WTC11 (cell line): ENCODE measurements at places on chromosomes 3 and 15. TPM values are rescaled to one million over a fixed set of nuclear protein-coding genes. Genes with fewer than 3 reads are reported as not detected.

GRCh38 chr15:91214675-91215590 is 114.9 kb downstream of the SV2B start:
- DNase-seq: peak; percentile 30

- peak; percentile 82 for DNase-seq
Measured at GRCh38 chr15:89654847-89655805, at the start of gene KIF7. TSS of gene KIF7 (minus strand) at chr15:89655467. CDS start at chr15:89652930, 2,537 bp downstream.

GRCh38 chr3:47877290-47877689 is 74.4 kb downstream of the DHX30 start:
- no peak for DNase-seq

DNA sequence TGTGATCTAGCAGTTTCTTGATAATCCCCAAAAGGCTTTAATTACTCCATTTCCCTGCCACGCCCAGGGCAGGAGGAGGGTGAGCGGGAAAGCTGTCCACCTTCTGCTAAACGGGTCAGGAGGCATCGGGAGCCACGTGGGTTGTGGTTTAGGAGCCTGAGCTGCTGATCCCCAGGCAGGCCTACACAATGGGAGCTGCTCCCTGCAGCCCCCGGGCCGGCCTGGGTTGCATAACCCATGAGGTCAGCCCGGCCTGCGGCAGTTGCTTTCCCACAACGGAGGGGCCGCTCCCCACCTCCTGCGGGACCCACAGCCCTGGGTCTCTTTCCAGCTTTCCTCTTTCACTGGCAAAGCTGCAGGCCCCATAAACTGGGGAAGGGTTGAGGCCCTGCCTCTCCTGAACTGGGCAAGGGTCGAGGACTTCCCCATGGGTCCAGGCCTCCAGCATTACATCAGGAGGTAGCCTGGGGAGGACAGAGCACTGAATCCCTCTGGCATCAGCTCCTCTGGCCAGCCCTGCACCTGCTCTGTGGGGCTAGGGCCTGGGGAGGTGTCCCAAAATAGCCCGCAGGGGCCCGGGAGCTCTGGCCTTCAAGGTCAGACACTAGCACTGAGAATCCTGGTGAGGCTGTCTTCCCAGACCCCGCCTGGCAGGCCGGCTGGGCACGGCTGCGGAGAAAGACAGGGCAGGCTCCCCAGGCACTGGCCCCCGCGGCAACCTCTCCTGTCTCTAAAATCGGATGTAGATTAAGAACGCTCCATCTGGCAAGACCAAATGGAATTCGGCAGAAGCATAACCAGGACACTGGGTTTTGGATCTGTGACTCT is 47.3 kb downstream of the ZDHHC19 start:
- DNase-seq: no peak

GRCh38 chr15:79290642-79291275 is 8.2 kb downstream of the ANKRD34C start:
- no peak for DNase-seq

DNA sequence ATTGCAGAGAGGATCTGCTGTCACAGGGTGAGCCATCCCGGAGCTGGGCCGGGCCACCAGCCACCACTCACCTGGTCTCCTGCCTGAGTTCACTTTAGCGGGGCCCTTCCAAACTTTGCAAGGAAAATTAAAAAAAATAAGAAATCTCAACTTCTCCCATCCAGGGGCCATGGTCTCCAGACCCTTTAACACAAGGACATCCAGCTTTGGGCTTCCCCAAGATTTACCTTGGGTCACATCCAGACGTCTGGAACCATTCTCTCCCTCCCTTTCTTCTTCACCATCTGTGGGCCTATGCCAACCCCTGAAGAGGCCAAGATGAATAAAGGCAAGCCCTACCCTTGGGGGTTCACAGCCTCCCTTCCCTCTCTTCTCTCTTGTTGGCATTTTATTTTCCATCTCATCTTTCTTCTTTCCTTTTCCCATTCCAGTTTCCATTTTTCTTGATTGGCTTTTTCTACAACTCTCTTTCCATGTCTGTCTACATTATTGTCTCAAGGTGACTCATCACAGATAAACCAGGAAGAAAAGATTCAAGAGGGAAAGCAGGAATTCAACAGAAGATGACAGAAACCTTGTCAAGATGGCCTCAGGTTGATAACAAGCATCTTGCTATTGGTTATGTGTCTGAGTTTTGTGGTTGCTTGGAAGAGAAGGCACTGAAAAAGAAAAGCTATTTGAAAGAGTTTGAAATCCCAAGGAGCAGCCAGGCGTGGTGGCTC is 49.5 kb downstream of the ITGA11 start:
- no peak for DNase-seq

- no peak for DNase-seq
Measured at GRCh38 chr15:59522988-59523461, 85.0 kb downstream of the FAM81A start.

GRCh38 chr3:133330065-133330464 is 69.8 kb upstream of the BFSP2 start:
- peak; percentile 45 for DNase-seq

GRCh38 chr15:80497221-80497620 is 93.0 kb downstream of the ARNT2 start:
- no peak for DNase-seq

GRCh38 chr15:85879334-85880163 is 84.8 kb upstream of the KLHL25 start:
- DNase-seq: no peak

DNA sequence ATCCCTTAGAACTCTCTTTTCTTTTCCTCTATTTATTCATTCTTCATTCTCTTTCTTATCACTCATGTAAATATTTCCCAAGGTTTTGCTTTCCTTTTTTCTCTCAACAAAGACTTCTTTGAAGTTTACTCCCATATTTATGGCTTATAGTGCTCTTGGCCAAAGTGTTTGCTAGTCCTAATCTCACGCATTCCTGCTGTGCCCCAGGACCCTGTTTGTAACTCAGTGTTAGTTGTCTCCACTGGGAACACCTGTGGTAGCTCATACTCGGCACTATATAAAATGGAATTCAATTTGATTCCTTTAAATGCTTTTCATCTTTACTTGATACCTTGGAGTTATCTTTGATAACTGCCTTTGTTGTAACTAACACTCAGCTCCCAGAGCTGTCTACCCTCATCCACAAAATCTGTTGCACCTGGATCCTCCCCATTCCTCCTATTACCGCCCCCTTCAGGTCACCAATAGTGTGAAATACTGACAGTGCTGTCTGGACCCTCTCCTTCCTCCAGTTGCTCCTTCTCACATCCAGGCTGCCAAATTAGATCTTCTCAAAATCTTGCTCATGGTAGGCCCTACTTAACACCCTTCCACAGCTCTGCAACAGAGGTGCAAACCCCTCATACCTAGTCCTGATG is 76.8 kb downstream of the TIGIT start:
- DNase-seq: peak; percentile 44

- DNase-seq: no peak
Measured at GRCh38 chr3:81443457-81443782, 318.0 kb downstream of the GBE1 start.

DNA sequence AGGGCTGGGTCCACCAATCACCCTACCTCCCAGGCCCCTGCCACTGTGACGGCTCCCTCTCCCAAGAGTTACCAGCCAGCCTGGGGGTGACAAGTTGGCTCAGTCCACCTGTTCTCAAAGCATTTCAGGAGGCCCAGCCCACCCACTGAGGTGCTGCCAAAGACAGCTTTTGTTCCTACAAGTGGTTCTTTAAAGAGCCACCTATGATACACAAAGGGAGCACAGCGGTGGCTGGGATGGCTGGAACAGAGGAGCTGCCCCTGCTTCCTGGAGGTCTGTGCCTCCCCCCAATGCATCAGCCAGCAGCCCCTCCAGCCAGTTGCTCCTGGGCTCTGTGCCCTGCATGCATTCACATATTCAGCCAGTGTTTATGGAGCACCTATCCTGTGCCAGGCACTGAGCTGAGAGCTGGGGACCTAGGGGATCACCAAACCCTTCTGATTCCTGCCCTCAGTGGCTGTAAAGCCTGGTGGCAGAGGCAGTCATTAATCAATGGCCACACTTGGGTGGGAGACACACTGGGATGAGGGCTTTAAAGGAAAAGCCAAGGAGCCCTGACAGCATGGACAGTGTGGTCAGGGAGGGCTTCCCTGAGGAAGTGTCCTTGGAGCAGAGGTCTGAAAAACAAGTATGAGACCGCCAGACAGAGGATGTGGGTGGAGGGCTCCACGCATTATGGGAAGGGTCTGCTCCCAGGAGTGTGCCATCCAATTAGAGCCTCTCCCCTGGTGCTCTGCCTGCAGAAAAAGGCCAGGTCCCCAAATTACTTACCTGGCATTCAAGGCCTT is 107.1 kb upstream of the LINGO1 start:
- DNase-seq: peak; percentile 68

DNA sequence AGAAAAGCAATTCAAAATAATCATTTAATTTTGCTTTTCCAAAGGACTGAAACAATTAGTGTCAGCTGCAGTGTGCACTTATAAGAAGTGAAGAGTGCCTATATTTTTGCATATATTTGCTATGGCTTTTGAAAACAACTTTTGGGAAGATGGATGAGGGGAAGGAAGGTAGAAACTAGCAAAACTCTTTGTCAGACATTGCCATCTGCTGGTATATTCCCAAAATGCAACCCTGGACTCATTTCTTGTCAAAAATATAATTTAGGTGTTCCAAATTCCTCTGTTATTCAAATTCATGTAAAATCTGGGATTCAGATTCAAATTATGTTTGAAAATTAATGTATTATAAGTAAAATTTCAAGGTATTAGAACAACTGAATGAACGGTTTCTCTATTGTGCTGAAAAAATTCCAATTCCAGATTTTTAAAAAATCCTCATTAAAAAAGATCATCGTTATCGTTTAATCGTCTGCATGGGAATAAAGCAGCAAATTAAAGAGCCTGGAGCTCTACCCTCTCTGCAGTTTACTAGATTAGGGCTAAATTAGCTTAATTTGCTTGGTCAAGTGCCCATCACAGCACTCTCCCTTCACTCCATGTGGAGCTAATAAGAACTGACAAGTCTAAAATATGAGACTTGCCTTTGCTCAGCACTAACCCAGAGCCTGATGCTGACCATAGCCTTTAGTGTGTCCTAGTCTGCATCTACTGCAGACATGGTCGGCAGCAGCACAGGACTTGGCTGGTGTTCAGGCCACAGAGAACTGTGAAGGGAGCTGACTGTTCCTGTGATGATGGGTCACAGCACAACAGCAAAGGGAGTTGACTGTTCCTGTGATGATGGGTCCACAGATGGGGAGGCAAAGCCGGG is 67.9 kb upstream of the MITF start:
- no peak for DNase-seq

DNA sequence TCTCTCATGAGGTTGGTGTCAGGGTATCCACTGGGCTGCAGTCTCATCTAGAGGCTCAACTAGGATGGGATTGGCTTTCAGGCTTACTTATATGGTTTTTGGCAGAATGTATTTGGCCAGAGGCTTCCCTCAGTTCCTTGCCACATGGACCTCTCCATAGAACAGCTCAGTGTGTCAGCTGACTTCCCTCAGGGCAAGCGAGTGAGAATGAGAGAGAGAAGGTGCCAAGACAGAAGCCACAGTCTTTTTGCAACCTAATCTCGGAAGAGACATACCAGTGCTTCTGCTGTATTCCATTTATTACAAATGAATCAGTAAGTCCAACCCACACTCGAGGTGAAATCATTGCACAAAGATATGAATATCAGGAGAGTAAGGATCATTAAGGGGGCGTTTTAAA is 129.2 kb downstream of the CCNL1 start:
- no peak for DNase-seq

DNA sequence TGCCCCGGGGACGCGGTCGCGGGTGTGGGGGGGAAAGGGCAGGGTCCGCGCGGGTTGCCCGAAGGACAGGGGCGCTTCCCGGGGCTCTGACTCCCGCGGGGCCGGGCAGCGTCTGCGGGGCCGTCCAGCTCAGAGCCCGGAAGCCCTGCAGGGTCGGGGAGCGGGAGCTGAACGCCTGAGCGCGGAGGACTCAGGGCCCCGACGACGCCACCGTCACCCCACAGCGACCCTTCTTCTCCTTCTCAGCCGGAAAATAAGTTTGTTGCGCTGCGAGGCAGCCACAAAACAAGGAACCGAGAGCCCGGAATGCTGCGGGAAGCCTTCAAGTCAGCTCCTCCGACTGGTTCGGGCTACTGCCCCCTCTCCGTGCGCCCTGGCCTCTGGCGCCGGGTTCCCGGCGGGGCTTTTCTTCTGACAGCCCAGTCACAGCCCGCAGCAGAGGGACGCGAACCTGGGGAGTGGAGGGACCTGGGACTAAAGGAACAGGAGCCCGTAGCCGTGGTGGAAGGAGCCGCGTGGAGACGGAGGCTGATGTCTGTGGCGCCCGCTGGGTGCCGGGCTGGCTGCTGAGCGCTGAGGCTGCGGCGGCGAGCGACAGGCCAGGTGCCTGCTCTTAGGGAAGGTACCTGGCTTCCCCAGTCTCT is 484 bp downstream of the CNTN4 start:
- no peak for DNase-seq

DNA sequence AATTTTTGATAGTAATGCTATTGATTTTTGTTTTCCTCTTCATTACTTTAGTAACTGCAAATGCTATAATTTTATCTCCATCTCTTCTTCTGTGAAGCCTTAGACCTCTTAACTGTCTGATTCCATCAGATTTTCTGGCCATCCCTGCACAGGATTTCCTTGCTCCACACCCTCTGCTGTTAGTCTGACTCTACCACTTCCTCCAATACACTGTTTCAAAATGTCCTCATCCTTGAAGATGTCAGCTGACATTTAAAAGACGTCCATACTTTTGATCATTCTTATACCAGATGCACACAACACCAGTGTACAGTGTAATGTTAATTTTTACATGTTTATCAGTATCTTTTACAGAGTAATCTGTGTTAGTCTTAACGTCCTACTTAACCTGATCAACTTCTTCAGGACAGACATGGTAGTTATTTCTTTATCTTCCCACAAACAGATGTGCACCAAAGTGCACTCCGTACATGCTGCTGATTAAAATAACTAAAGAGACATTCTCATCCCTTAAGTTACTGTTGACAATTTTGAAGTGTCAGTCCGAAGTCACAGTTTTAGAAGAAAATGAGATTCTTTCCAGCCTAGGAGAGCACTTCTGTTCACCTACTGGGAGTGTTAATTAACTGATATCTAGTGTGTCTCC is 102.4 kb upstream of the RASGRP1 start:
- no peak for DNase-seq

GRCh38 chr15:65680544-65680943 is 58.8 kb downstream of the SLC24A1 start:
- no peak for DNase-seq

DNA sequence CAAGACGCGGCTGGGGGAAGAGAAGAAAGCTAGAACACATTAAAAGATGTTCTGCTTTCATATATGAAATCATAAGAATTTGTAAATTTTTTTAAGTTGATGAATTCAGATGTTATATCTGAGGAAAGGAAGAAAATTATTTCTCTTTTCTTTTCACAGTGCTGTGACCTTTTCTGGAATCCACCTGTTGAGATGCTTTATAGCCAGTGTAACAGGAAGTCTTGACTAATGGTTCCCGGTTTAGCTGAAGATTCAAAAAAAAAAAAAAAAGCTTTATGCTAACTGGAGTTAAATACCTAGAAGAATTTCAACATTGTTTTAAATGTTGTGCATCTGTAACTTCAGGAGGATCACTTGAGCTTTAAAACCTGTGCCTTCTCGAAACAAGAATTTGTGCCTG is 9.9 kb downstream of the GTPBP8 start:
- DNase-seq: no peak

- DNase-seq: no peak
Measured at GRCh38 chr3:186283651-186284348, 78.2 kb downstream of the DGKG start.

The UTS2B gene
- 0.55 to 0.57 TPM in 2 of 3 replicates, not detected in the other for total RNA-seq

The GPR15 gene
- total RNA-seq: 0.14 TPM in 1 of 3 replicates, not detected in the others

The MYO5C gene
- 22.5 to 25.3 TPM (median 22.9 TPM) in 3 replicates for total RNA-seq

The TUSC7 gene
- total RNA-seq: not detected in 3 replicates

The DGKG gene
- total RNA-seq: 0.30 to 0.92 TPM (median 0.57 TPM) in 3 replicates

The ATP13A4 gene
- 0.18 to 0.60 TPM (median 0.20 TPM) in 3 replicates for total RNA-seq

The TTLL13 gene
- total RNA-seq: 0.18 to 0.76 TPM (median 0.48 TPM) in 3 replicates

The AGTR1 gene
- total RNA-seq: 0.13 to 0.25 TPM in 2 of 3 replicates, not detected in the other

The SPTBN5 gene
- 1.2 to 2.3 TPM (median 2.0 TPM) in 3 replicates for total RNA-seq

The CCDC13 gene
- 0.79 TPM in 1 of 3 replicates, not detected in the others for total RNA-seq

The SLC22A14 gene
- total RNA-seq: 0.09 TPM in 1 of 3 replicates, not detected in the others

The ST3GAL6 gene
- 8.1 to 8.7 TPM (median 8.3 TPM) in 3 replicates for total RNA-seq
